Chondrocyte (in vitro differentiated cells): ENCODE measurements at places on chromosomes 7 and 10. TPM values are rescaled to one million over a fixed set of nuclear protein-coding genes. Genes with fewer than 3 reads are reported as not detected.

- H3K4me1 ChIP-seq: no peaks in the 10 kb centered on the region
- H3K27ac ChIP-seq: no peak overlapping the region
- H3K4me3 ChIP-seq: no peak overlapping the region
- H3K27me3 ChIP-seq: peaks cover 4% of the 10 kb centered on the region
Measured at GRCh38 chr7:102320601-102321350, 34.1 kb downstream of the SH2B2 start.

DNA sequence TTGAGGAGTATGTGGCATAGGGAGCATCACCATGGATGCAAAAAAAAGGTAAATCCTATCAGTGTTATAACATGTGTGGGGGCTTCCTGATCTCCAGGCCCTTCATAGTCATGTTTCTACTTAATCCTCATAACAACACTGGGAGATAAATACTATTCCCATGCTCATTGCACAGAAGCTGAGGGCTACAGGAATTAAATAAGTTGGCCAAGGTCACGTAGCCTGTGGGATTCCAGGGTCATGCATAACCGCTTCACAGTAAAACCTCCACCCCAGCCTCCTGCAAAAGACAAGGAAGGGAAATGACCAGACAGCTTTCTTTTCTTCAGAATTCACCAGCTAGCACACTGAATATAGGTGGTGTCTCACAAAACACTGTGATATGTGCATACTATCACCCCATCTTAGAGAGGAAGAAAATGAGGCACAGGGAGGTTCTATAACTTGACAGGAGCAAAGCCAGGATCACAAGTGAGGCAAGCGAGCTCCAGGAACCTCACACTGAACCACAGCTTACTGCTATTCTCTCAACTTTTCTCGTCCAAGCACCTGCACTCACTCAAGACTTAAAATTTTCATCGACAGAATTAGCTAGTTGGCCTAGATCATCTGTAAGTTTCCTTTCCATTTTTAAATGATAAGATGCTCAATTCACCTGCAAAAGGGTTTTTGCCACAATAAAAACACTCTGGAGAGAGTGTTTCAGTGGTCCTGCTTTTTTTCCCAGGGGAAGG is 13.4 kb downstream of the JAZF1 start:
- peaks cover 2% of the 10 kb centered on the region for H3K36me3 ChIP-seq
- H3K27ac ChIP-seq: peak overlapping the region; percentile 98
- no peaks in the 10 kb centered on the region for H3K27me3 ChIP-seq
- H3K4me3 ChIP-seq: no peak overlapping the region
- peaks cover 54% of the 10 kb centered on the region for H3K4me1 ChIP-seq

DNA sequence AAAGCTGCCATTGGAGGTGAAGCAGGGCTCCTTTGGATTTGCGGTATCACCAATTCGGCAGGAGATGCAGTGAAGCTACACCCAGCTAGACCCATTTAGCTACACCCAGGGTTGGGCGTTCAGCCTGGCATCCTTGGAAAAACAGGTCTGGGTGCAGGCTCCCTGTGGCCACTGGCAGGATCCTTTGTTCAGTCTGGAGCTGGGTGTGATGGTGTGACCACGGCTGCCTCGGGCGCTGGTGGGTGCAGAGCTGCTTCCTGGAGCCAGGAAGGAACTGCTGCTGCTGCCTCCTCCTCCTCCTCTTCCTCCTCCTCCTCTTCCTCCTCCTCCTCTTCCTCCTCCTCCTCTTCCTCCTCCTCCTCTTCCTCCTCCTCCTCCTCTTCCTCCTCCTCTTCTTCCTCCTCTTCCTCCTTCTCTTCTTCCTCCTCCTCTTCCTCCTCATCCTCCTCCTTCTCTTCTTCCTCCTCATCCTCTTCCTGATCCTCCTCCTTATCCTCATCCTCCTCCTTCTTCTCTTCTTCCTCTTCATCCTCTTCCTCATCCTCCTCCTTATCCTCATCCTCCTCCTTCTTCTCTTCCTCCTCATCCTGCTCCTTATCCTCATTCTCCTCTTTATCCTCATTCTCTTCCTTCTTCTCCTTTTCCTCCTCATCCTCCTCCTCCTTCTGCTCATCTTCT is 84.0 kb downstream of the GRK5 start:
- DNase-seq: peak; percentile 55
- peaks cover 3% of the 10 kb centered on the region for H3K36me3 ChIP-seq
- peaks cover 27% of the 10 kb centered on the region for H3K4me1 ChIP-seq
- no peak overlapping the region for H3K4me3 ChIP-seq
- H3K27me3 ChIP-seq: no peaks in the 10 kb centered on the region

DNA sequence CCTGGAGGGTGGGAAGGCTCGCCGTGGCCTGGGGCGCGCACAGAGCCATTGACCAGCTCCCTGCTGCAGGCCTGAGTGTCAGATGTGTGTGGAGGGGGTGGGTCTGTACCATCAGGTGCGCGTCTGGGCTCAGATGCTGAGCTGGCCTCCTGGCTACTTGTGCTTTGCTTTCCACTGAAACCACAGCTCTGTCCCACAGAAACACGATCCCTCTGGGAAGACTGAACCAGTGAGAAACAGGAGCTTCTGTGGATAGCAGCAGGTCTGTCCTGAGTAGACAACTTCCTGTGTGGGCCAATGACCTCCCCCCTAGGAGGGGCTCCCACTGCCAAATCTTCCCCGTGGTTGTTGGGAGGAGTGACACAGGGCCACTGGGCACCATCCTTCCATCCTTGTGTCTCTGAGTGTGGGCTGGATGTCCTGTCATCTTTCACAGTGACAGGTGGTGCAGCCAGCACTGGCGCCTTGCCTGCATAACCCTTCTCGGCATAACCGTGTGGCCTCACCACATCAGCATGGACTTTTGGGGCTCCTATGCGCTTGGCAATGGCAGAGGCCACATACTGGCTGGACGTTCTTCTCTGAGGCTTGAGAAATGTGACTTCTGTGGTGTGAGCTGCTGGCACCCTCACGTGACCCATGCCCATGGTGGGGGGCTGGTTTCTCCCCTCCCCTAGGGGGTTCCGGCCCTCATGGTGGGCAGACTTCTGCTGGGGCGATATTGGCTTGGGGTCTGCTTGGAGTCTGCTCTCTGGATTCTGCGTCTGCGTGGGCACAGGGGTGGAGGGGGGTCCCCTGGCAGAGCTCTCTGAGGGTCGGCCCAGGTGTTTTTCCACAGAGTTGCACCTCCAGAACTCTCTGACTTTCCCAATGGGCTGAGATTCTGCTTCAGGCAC is 245.5 kb upstream of the GRB10 start:
- H3K4me1 ChIP-seq: peaks cover 22% of the 10 kb centered on the region
- no peak overlapping the region for H3K27ac ChIP-seq
- H3K4me3 ChIP-seq: no peak overlapping the region
- DNase-seq: no peak

Gene GNAT3
- total RNA-seq: not detected in 3 replicates

GRCh38 chr7:157814931-157815705 is 478.3 kb downstream of the DNAJB6 start:
- no peak overlapping the region for H3K4me3 ChIP-seq
- no peaks in the 10 kb centered on the region for H3K36me3 ChIP-seq
- H3K27ac ChIP-seq: no peak overlapping the region
- no peaks in the 10 kb centered on the region for H3K27me3 ChIP-seq

- H3K36me3 ChIP-seq: peaks cover 12% of the 10 kb centered on the region
- H3K4me3 ChIP-seq: no peak overlapping the region
- peaks cover 39% of the 10 kb centered on the region for H3K4me1 ChIP-seq
- no peak for DNase-seq
Measured at GRCh38 chr10:112969542-112969941, 19.5 kb downstream of the TCF7L2 start.
